ENCODE measurements at places on chromosomes 7 and 10. TPM values are rescaled to one million over a fixed set of nuclear protein-coding genes. Genes with fewer than 3 reads are reported as not detected.
A peak's percentile ranks its signal among the peaks of the same experiment; 100 is the strongest.

DNA sequence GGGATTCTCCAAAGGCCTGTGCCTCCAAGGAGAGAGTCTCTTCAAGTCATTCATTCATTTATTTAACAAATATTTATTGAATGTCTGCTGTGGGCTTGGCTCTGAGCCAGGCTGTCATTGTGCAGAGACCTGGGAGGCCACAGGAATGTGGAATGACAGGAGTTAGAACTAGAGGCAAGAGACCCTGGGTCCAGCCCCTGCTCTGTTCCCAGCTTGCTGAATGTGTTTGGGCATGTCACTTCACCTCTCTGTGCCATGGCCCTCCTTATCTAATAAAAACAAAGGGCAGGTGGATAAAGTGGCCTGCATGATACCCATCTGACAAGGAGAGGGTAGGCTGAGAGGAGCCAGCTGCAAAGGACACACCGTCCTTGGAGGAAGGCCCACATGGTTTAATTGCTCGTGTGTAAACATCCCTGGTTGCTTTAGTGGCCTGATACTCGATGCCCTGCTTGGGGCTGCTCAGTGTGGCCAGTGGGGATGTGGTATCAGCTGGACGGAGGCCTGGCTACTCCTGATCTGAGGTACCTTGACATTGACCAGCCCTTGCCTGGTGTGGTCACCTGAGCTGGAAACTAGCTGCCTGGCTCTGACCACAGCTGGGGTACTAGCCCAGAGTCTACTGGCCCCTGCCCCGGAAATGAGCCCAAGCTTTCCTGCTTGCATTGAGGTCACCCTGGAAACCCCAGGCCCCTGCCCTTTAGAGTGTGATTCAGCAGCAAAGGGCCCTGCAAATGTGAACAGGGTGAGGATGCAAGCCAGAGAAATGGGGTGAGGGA lies 116.2 kb downstream of the CDH23 start:
- peak; percentile 27 for DNase-seq

GRCh38 chr7:30178748-30179436 lies 44.1 kb downstream of the MTURN start:
- no peak for DNase-seq

- DNase-seq: no peak
These were observed 244.7 kb downstream of the PTEN start for GRCh38 chr10:88108115-88108610.

The FAM25C gene
- total RNA-seq: not detected

The CPED1 gene
- 4.4 TPM for total RNA-seq

The SPDYE16 gene
- not detected for total RNA-seq

GRCh38 chr10:25064401-25064800 lies 48.0 kb downstream of the THNSL1 start:
- DNase-seq: no peak

DNA sequence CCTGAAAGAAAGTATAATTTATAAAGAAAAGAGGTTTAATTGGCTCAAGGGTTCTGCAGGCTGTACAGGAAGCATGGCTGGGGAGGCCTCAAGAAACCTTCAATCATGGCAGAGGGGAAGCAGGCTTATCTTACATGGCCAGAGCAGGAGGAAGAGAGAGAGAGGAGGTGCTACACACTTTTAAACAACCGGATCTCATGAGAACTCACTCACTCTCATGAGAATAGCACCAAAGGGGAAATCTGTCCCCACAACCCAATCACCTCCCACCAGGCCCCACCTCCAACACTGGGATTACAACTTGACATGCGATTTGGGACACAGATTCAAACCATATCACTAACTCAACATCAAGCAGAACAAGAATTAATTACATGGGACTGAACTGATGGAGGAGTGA lies 6.9 kb upstream of the ZNF485 start:
- no peak for DNase-seq

The NXPH1 gene
- total RNA-seq: not detected

The ZNF804B gene
- total RNA-seq: 0.04 TPM

The SPDYE6 gene
- total RNA-seq: not detected

The SPAM1 gene
- total RNA-seq: not detected

The SEMA3E gene
- total RNA-seq: 0.48 TPM

DNA sequence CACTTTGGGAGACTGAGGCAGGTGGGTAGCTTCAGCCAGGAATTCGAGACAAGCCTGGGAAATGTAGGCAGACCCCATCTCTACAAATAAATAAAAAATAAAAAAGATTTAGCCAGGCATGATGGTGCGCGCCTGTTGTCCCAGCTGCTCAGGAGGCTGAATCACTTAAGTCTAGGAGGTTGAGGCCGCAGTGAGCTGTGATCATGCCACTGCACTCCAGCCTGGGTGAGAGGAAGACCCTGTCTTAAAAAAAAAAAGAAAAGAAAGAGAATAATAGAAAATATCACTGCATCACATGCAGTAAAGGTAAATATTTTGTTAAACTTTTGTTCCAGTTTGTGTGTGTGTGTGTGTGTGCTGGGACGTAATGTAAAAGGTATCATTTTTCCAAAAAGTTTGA lies 3.0 kb downstream of the STRIP2 start:
- peak; percentile 10 for DNase-seq

DNA sequence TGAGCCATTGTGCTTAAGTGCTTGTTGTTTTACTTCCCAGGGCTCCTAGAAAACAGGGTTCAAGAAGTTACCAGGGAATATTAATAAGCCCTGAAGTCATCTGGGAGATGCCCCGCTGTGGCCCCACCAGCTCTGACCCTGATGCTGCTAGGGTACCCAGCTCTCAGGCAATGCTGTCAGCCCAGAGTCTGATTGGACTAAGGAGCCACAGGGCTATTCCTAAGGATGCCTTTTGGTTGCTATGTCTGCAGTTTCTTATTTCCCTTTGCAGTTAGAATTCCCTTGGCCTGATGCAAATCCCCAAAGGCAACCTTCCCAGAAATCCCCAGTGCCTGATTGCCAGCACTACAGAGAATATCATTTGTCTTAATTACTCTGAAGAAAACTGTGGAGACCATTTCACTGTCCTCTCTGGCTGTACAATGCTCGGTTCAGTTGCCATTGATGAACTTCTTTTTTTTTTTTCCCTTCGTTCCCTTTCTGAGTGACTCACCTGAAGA lies 236.7 kb upstream of the KMT2E start:
- no peak for DNase-seq

GRCh38 chr10:49172777-49173132 lies 15.4 kb downstream of the TMEM273 start:
- DNase-seq: no peak

DNA sequence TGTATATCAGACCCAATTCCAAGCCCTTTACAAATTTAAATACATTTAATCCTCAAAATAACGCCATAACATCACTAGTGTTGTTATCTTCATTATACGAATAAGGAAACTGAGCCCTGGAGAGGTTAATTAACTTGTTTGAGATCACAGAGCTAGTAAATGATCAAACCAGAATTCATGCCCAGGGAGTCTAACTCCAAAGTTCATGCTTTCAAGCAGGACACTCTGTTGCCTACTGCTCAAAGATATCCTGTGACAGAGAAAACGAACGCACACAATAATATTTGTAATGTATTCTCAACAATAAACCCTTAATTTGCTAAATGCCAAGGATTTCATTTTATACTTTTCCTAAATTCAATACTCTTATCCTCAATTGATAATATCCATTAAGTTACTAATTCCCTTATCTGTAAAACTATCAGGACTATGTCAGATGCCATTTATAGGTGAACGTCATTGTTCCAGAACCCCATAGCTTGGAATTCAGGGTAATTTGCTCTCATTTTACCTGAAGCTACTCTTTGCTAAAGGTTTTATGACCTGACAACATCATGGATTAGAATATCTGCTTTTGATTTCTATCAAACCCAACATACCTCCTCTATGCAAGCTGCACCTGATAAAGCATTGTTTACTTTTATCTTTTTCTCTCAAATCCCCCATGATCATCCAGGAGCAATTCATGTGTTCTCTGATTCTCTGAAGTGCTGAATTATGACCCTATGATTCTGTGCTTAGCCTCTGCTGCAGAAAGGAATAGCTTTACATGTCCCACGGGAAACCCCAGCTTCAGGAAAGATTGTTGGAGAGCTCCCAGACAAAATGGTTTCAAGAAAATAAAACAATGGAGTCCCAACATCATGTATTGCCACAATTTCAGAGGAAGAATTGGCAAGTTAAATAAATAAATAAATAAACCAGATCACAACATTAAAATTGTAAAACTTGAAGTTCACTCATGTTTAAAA lies 150.2 kb upstream of the CDK1 start:
- DNase-seq: no peak
